ENCODE measurements at places on chromosomes 13 and 19.

GRCh38 chr13:94233837-94234236 is 245.6 kb downstream of the DCT start:
- no peaks in the 10 kb centered on the region for H3K36me3 ChIP-seq
- peaks cover 10% of the 10 kb centered on the region for H3K4me1 ChIP-seq
- no peak overlapping the region for H3K27ac ChIP-seq
- no peaks in the 10 kb centered on the region for H3K27me3 ChIP-seq
- H3K4me3 ChIP-seq = no peak overlapping the region

- peak overlapping the region; percentile 28 for H3K27ac ChIP-seq
- H3K27me3 ChIP-seq = no peaks in the 10 kb centered on the region
- DNase-seq = no peak
- no peaks in the 10 kb centered on the region for H3K36me3 ChIP-seq
- H3K4me1 ChIP-seq = peaks cover 17% of the 10 kb centered on the region
Measured at GRCh38 chr19:48319647-48320541, 5.5 kb upstream of the EMP3 start.

GRCh38 chr13:20499986-20500385 is 25.7 kb downstream of the CRYL1 start:
- no peak overlapping the region for H3K27ac ChIP-seq
- H3K4me1 ChIP-seq = peaks cover 14% of the 10 kb centered on the region
- no peak for DNase-seq
- H3K27me3 ChIP-seq = no peaks in the 10 kb centered on the region
- no peaks in the 10 kb centered on the region for H3K36me3 ChIP-seq

DNA sequence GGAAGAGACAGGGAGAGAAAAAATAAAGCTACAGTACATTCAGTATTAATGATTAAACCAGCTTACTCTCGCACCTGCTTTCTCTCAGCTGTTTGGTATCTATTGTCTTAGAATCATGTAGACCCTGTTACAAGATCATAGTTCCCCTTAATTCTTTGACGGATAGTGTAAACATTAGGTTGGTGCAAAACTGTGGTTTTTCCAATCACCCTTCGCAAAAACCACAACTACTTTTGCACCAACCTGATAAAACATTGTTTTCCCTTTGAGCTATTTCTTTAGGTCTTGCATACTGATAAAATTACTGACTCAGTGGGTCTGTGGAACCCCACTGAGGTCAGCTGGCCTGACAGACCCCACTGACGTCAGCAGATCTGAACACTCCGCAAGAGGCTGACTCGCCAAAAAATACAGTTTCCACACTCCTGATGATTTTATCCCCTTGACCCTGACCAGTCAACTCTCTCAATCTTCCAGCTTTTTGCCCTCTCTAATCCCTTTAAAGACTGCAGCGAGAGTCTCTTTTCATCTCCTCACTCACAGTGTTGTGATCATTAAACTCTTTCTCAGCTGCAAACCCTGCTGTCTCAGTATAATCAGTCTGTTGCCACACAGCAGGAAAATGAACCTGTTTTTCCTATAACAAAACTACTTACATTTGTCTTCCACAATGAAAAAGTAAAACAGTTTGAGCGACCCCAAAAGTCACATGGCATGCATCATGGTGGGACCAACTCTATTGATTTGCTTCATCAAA is 123.9 kb downstream of the SLITRK6 start:
- no peaks in the 10 kb centered on the region for H3K36me3 ChIP-seq
- no peak overlapping the region for H3K4me3 ChIP-seq
- no peak for DNase-seq
- H3K27me3 ChIP-seq = no peaks in the 10 kb centered on the region
- no peaks in the 10 kb centered on the region for H3K4me1 ChIP-seq
- H3K27ac ChIP-seq = no peak overlapping the region

DNA sequence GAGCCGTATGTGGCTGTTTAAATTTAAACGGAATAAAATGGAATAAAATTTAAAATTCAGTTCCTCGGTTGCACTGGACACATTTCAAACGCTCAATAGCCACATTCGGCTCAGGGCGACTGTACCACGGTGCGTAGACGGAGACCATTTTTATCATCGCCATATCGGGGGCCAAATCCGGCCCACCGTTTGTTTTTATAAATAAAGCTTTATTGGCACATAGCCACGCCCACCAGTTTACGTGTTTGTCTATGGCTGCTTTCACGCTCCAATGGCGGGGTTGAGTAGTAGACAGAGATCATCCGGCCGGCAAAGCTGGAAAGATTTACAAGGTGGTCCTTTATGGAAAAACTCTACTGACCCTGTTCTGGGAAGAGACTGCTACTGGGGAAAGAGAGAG is 33.0 kb downstream of the PTPRS start:
- H3K27me3 ChIP-seq = no peaks in the 10 kb centered on the region
- no peak overlapping the region for H3K4me3 ChIP-seq
- H3K36me3 ChIP-seq = no peaks in the 10 kb centered on the region

Measured in esophagus squamous epithelium (tissue), 5 donors.